A549 treated with RU486 at 1 μM for 4 hours (cell line): ENCODE measurements at places on chromosomes 16 and 17. TPM values are rescaled to one million over a fixed set of nuclear protein-coding genes. Genes with fewer than 3 reads are reported as not detected.

The LSM12 gene
- 51.2 to 56.2 TPM (median 53.9 TPM) in 5 replicates for total RNA-seq

The PTX4 gene
- total RNA-seq = not detected in 5 replicates

The PRR15L gene
- 0.08 to 0.33 TPM (median 0.12 TPM) in 5 replicates for total RNA-seq

The TMEM204 gene
- total RNA-seq = not detected in 5 replicates

The KRTAP2-2 gene
- not detected in 5 replicates for total RNA-seq

The SPG7 gene
- 74.2 to 89.5 TPM (median 86.0 TPM) in 5 replicates for total RNA-seq

The MYH4 gene
- not detected in 5 replicates for total RNA-seq

The CA7 gene
- total RNA-seq = not detected in 5 replicates

The PPP1R27 gene
- 0.27 to 0.61 TPM (median 0.32 TPM) in 3 of 5 replicates, not detected in the others for total RNA-seq

The CAMKK1 gene
- 14.3 to 15.7 TPM (median 15.3 TPM) in 5 replicates for total RNA-seq
